ENCODE measurements at places on chromosomes 7 and 10.
A peak's percentile ranks its signal among the peaks of the same experiment; 100 is the strongest.

DNA sequence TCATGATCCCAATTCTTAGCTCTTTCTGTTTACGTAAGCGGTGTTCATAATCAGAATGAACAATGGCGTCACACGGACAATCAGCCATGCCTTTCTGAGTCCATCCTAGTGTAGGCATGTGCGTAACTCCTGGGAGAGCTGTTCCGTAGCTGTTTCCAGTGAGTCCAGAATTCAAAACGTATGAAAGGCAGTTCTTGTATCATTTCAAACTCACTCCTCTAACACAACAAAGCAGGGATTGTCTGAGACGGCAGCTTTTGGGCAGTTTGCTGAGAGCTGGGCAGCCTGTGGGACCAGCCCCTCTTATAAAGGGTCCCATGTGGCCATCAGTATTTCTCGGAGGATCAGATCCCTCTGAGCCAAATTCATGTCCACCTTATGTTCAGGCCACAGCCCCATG, 43.4 kb downstream of the PSPH start:
- no peak for DNase-seq

- DNase-seq = no peak
Observed at GRCh38 chr10:122326385-122326784, 48.1 kb upstream of the PLEKHA1 start.

- DNase-seq = no peak
Observed at GRCh38 chr7:149075286-149075685, 15.2 kb downstream of the ZNF786 start.

- no peak for DNase-seq
Observed at GRCh38 chr7:139768249-139768824, 9.5 kb downstream of the HIPK2 start.

- no peak for DNase-seq
Observed at GRCh38 chr7:40716052-40716451, 581.2 kb downstream of the SUGCT start.

- DNase-seq = no peak
Observed at GRCh38 chr10:110324201-110324804, 19.6 kb upstream of the SMNDC1 start.

GRCh38 chr7:139730746-139731612, 46.8 kb downstream of the HIPK2 start:
- no peak for DNase-seq

- no peak for DNase-seq
Observed at GRCh38 chr7:139942636-139943035, 113.6 kb downstream of the TBXAS1 start.

DNA sequence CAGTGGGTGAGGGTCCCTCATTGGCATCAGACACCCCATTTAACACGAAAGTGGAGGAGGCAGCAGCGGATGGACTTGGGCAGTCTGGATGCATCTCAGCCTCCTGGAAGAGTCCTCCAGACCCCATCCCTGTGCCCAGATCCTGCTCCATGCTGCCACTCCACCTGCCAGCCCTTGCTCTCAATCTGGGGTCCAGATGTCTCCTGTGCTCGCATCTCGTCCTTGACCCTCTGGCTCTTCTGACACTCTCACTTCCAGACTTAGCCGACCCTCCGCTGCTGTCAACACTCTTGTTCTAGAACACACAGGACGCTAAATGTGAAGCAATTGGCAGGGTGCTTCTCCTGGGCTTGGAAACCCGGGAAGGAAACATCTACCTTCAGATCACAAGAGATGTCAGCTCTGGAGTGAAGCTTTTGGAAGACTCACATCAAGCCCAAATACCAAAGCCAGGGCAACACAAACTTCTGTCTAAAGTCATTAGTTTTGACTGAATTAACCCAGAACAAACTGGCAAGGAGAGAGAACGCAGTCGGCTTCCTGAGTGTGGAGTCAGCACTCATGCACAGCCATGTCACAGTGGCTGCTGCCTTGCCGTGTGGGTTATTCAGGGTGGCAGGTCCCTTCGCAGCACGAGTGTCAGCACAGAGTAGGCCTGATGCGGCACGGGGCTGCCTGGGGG, 379.1 kb downstream of the TCERG1L start:
- DNase-seq = no peak

DNA sequence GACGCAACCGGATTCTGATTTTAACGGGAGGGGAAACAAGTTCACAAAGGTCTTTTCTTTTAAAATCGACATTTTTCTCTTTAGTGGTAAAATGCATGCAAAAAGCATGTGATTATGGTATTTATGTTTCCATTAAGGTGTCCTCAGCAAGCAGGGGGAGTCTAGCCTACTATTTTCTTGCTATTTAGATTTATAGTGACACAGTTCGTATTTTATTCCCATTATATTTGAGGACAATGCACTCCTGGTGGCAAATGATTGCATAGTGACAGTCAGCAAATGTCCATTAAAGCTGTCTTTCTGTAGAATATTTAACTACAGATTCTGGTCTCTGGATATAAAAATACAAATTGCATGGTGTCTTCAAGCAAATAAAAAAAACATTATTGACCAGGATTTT, 554.2 kb downstream of the PARD3 start:
- no peak for DNase-seq

GRCh38 chr10:63522277-63522687, 1.1 kb downstream of the REEP3 start:
- DNase-seq = peak; percentile 73

- DNase-seq = peak; percentile 90
Observed at GRCh38 chr7:1720326-1720725, 50.2 kb downstream of the ELFN1 start.

- no peak for DNase-seq
Observed at GRCh38 chr7:137670222-137671064, 176.3 kb downstream of the DGKI start.

GRCh38 chr7:33632840-33633525, 272.4 kb upstream of the BMPER start:
- no peak for DNase-seq

DNA sequence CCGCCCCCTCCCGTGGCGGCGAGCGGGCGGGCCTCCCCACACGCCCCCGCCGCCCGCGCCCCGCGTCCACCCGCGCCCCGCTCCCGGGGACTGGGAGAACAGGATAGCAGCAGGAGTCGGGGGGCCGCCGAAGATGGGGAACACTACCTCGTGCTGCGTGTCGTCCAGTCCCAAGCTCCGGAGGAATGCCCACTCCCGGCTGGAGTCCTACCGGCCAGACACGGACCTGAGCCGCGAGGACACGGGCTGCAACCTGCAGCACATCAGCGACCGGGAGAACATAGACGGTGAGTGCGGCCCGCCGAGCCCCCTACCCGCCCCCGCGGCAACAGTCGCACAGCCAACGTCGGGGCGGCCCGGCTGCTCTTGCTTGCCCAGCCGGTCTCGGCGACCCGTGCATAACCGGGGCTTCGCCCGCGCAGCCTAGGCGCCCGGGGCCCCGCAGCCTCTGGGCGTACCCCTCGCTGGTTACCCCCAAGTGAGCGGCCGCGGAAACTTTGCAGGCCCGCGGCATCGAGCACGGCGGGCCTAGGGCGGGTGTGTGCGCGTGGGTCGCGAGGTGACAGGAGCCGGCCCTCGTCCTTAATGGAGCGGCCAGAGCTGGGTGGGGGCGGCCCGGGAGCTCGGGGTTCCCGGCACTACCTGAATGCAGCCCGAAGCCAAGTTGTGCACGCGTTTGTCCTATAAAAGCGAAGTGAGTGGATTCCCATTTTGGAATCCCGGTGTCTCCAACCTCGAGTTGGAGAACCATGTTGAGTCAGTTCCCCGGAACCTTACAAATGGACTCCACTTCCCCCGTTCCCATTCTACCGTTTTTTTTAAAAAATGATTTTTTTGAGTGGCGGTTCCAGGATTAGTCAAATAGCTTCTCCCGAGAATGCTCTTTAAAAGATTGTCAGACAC, 863 bp downstream of the CCNY start:
- DNase-seq = peak; percentile 41

DNA sequence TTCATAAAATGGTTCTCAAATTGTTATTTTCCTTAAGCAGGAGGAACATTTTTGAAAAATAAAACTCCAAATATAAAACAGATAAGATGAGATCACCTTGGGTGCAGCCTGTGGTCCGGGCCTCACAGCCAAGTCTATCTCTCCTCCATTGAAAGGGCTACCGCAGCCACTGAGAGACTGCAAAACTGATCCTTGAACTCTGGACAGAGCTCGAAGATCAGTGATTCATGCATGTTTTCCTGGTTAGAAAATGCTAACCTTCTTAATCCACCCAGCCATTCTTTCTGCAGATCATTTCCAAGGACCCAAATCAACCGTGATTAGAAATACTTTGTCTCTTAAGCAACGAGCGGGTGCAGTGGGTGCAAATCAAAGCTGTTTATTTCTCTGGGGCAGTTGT, 378.8 kb downstream of the PLXDC2 start:
- DNase-seq = no peak

- DNase-seq = no peak
Observed at GRCh38 chr7:92835851-92836488, 403 bp downstream of the CDK6 start.

DNA sequence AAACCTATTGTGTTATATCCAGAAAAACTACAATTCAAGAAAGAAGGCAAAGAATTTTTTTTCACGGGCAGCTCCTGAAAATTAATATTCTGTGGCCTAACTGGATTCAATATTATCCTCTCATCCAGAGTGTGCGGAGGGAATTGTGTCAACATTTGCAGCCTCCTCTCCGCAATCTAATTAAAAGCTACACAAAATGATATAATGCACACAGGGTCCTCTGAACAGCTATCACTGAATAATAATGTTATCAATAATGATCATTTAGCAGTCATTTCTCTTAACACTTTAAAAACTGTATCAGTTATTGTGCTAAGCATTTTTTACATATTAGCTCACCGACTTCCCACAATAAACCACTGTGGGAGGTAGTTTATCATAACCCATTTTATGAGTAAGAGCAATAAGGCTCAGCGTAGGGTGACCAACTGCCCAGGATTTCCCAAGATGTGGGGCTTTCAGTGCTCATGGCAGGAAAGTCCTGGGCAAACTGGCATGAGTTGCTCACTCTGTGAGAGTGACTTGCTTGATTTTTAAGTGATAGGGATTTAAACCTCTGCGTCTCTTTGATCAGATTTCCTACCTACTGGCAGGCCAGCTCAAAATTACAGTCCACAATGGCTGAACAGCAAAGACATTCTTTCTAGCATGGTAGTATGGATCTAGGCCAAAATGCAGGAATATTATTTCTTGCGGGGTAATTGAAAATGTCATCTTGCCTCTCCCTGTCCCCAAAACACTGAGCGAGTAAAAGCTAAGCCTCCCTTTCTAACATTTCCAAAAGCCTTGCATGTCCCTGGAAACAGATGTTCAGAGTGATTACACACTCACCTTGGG, 65.7 kb downstream of the AOAH start:
- no peak for DNase-seq

DNA sequence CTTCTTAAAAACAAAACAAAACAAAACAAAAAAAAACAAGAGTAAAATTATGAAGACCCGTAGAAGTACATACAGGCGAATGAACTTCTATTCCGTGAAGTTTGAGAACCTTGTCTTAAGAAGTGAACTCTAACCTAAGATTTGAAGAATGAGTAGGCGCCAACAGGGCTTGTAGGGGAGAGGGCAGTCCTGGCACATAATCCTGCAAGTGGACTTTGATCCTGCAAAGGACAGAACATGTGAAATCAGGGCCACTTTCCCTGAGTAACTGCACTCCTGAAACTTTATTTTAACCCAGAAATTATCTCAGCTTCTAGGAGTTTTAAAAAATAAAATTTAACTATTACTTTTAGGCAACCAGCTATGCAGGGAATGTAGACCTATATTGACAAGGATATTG, 62.0 kb downstream of the GNAT3 start:
- no peak for DNase-seq

- DNase-seq = no peak
Observed at GRCh38 chr10:43044448-43044921, 32.4 kb upstream of the RET start.

- no peak for DNase-seq
Observed at GRCh38 chr10:21508706-21509331, 16.7 kb downstream of the SKIDA1 start.

- no peak for DNase-seq
Observed at GRCh38 chr7:28597284-28597683, 185.0 kb downstream of the CREB5 start.

DNA sequence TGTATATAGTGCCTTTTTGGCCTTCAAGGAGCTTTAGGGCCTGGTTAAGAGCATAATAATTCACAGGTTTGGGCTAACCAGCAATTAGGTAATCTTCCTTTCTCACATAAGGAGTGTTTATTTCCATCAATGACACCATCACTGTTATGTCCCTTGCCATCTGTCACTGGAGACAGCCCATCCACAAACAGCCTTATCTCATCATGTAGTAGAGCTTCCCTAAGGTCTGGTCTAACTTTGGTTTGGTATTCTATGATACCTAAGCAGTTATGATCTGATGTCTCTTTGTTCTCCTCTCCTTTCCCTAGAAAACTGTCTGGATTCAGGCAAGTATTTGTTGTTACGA, 26.4 kb downstream of the MAPK8 start:
- peak; percentile 26 for DNase-seq

GRCh38 chr10:24416248-24416647, 207.3 kb downstream of the KIAA1217 start:
- DNase-seq = no peak

GRCh38 chr7:26376175-26376917, 84.7 kb downstream of the SNX10 start:
- DNase-seq = peak; percentile 75

GRCh38 chr10:111129363-111129762, 52.5 kb downstream of the ADRA2A start:
- DNase-seq = no peak

DNA sequence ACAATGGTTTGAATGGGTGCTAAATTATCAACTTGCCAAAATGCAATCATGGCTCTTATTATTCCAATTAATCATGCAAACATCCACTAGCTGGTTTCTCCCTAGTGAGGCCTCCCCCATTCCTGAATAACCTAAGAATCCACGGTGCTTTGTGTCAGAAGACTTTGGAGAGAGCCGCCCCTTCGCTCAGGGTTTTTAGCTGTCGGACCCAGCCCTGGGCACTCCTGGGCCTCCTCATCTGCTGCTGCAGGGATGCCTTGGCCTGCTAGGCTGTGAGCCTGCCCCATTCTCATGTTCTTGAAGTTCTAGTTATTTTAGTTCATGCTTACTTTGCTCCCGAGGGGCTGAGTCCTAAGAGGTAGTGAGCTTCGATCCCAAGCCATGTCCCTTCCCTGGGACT, 34.1 kb upstream of the SFRP5 start:
- no peak for DNase-seq

DNA sequence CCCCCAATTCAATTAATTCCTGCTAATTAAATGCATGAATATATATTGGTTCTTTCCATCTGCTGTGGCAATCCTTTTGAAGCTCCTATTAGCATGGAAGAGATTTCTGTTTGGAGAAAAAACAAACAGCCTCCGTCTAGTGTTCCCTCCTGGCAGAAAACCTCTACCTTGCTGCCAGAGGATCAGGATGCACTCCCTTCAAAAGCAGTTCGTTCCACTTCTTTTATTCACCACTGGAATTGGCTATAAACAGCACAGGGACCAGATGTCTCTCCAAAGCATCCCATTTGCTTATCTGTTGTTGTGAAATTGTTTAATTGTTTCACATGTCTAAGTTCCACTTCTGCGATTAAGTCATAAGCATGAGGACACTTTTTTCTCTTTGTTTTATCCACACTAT, 77.8 kb upstream of the PTN start:
- no peak for DNase-seq

- DNase-seq = no peak
Observed at GRCh38 chr7:4108951-4109350, 573.1 kb upstream of the FOXK1 start.

- no peak for DNase-seq
Observed at GRCh38 chr10:95716466-95716865, 22.7 kb upstream of the TCTN3 start.

GRCh38 chr10:31694126-31694685, 234.4 kb downstream of the ARHGAP12 start:
- DNase-seq = peak; percentile 22

All from NCI-H2171 treated with DMSO at 0.1 percent for 48 hours (cell line).